ENCODE measurements at places on chromosomes 7 and 10. TPM values are rescaled to one million over a fixed set of nuclear protein-coding genes. Genes with fewer than 3 reads are reported as not detected.

Gene ITGA8
- not detected for total RNA-seq

Gene ZNF107
- total RNA-seq = 3.9 TPM

Gene GARIN1A
- 1.4 TPM for total RNA-seq

Gene ADCY1
- total RNA-seq = not detected

Gene SORCS3
- total RNA-seq = not detected

Gene SPAM1
- not detected for total RNA-seq

Gene CCDC136
- 8.2 TPM for total RNA-seq

Gene RAB19
- not detected for total RNA-seq

Gene ASAH2
- total RNA-seq = 3.3 TPM

Gene CACNB2
- total RNA-seq = not detected

- H3K27me3 ChIP-seq = no peaks in the 10 kb centered on the region
- no peak overlapping the region for H3K4me3 ChIP-seq
- H3K27ac ChIP-seq = no peak overlapping the region
- H3K36me3 ChIP-seq = no peaks in the 10 kb centered on the region
- no peak for DNase-seq
- no peaks in the 10 kb centered on the region for H3K4me1 ChIP-seq
These were observed 435.8 kb upstream of the MGMT start for GRCh38 chr10:129030996-129031843.

- no peaks in the 10 kb centered on the region for H3K4me1 ChIP-seq
- H3K36me3 ChIP-seq = no peaks in the 10 kb centered on the region
- H3K27me3 ChIP-seq = no peaks in the 10 kb centered on the region
These were observed 25.4 kb downstream of the CPVL start for GRCh38 chr7:29120955-29121354.

DNA sequence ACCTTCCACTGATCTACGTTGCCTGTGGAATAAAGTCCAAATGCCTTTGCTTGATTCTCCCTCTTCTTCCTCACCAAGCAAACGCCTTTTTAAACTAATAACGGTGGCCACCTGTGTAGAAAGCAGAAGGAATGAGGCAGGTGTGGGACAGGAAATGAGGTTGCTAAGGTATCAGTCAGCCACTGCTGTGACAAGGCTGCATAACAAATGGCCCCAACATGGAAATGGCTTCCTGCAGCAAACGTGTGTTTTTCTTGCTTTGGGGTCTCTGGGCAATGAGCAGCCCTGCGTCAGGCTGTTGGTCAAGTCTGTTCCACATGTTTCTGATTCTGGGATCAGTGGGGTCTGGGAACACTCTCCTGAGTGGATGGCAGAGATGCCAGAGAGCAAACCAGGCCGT is 56.0 kb upstream of the EN2 start:
- no peak overlapping the region for H3K4me3 ChIP-seq
- DNase-seq = no peak
- no peaks in the 10 kb centered on the region for H3K4me1 ChIP-seq
- H3K36me3 ChIP-seq = no peaks in the 10 kb centered on the region

DNA sequence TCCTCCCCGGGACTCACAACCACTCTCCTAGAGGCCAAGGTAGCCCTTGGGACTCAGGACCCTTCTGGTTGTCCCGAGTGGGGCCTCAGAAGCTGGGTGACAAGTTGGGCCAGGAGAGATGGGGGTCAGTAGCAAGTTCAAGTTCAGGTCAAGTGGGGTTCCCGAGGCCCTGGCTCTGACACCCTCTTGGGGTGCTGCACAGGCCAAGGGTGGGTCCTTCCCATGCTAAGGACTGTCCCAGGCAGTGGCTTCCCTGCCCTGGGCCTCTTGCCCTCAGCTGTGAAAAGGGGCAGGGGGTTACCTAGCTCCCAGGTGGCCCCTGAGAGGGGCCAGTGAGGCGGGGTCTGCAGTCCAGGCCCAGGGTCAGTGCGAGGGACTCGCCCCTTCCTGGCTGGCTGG is 115.4 kb upstream of the TNRC18 start:
- H3K4me3 ChIP-seq = no peak overlapping the region
- H3K27ac ChIP-seq = no peak overlapping the region
- H3K4me1 ChIP-seq = no peaks in the 10 kb centered on the region
- no peak for DNase-seq
- H3K27me3 ChIP-seq = peaks cover 2% of the 10 kb centered on the region

DNA sequence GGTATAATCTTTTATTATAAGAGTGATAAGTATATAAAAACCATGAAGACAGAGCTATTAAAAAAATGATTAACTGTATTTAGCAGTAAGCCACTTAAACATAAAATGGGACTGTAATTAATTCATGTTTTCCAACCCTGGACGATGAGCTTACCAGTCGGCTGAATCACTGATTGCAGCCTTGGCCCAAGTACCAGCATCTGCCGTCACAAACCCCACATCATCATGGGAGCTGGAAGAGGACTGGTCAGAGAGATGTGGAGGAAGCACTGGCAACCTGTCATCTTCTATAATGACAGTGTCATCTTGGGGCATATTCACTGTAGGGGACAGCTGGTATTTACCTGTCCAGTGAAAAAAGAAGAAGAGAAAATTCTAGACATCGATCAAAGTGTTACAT is 473.6 kb downstream of the PARD3 start:
- no peak overlapping the region for H3K27ac ChIP-seq
- DNase-seq = no peak
- H3K4me3 ChIP-seq = no peak overlapping the region
- H3K27me3 ChIP-seq = no peaks in the 10 kb centered on the region
- peaks cover 36% of the 10 kb centered on the region for H3K4me1 ChIP-seq

DNA sequence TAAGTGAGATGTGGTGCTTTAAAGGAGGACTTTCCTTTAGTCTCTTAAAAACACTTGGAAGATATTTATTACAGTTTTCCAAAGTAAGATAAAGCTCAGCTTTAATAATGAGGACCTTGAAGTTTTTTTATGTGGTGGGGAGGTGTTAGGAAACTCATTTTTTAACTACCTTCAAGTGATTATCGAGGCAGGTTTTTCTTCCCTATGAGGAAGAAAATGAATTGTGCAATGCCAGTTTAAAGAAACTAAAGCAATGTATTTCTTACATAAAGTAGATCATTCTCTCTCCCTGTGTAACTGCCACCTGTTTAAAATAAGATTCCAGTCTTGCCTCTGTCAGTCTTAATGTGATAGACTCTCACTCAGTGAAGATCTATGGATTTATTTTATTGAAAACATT is 27.9 kb downstream of the ZEB1 start:
- DNase-seq = no peak
- no peaks in the 10 kb centered on the region for H3K36me3 ChIP-seq
- peaks cover 48% of the 10 kb centered on the region for H3K4me1 ChIP-seq
- H3K27me3 ChIP-seq = no peaks in the 10 kb centered on the region
- no peak overlapping the region for H3K27ac ChIP-seq
- no peak overlapping the region for H3K4me3 ChIP-seq

GRCh38 chr10:92790440-92790839 is 57.9 kb upstream of the EXOC6 start:
- H3K4me1 ChIP-seq = no peaks in the 10 kb centered on the region
- H3K4me3 ChIP-seq = no peak overlapping the region
- no peak overlapping the region for H3K27ac ChIP-seq
- DNase-seq = no peak
- H3K36me3 ChIP-seq = no peaks in the 10 kb centered on the region

DNA sequence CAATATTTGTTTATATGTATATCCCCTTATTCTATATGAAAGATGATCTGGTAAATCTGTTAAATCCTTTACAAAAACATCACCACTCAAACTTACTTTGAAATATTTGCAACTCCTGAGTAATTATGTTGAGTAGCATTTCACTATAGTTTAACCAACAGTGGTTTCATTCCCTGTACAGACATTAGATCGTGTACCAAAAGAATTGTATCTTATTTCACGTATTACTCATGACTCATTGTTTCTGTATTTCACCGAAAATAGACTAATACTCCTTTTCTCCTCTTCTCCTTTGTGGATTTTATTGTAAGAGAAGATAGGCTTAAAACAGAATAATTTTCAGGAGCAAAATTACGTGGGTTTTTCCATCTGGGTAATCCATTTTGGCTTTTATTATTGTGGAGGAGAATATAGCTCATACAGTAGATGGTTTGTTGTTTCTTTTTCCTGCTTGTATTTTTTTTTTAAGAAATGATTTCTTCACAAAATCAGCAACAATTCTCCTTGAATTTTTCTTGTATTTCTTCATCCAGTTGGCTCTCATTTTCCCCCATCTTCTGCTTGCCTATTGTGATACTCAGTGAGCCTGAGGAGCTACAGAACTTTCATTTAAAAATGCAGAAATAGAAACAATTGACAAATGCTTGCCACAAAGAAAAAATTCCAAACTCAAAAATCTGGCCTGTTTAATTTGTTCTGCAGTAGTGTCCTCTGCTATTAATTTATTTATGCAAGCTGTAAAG is 90.6 kb upstream of the OIT3 start:
- peaks cover 36% of the 10 kb centered on the region for H3K4me1 ChIP-seq
- peak overlapping the region; percentile 88 for H3K27ac ChIP-seq
- H3K4me3 ChIP-seq = peak overlapping the region; percentile 85
- H3K27me3 ChIP-seq = no peaks in the 10 kb centered on the region

DNA sequence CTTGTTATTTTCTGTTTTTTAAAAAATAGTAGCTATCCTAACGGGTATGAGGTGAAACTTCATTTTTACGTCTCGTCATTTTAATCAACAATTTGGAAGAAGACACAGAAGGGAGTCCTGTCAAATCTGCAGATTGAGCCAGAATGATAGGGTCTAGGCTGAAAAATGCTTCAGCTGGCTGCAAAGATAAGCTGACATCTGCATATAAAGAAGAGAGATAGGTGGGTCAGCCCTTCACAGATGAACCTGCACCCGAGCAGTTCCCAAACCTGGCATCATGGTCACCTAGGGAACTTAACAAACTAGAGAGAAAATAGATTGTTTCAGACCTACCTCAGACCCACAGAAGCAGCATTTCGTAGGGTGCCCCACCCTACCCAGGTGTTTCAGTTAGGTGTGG is 35.2 kb upstream of the BMPR1A start:
- no peak overlapping the region for H3K27ac ChIP-seq
- no peak for DNase-seq
- H3K27me3 ChIP-seq = peaks cover 8% of the 10 kb centered on the region
- no peak overlapping the region for H3K4me3 ChIP-seq
- no peaks in the 10 kb centered on the region for H3K4me1 ChIP-seq

Measured in HFFc6 (cell line).